Vagina (tissue), 2 donors: ENCODE measurements at places on chromosomes 4 and X. TPM values are rescaled to one million over a fixed set of nuclear protein-coding genes. Genes with fewer than 3 reads are reported as not detected.

The SPATA4 gene
- total RNA-seq = not detected

The ADH7 gene
- total RNA-seq = 11.8 TPM

The VSIG4 gene
- total RNA-seq = 57.0 TPM

The CORIN gene
- 5.4 TPM for total RNA-seq

The BRS3 gene
- not detected for total RNA-seq

The PLK4 gene
- 6.6 TPM for total RNA-seq

The GLRA2 gene
- total RNA-seq = not detected

The CFAP99 gene
- not detected for total RNA-seq

DNA sequence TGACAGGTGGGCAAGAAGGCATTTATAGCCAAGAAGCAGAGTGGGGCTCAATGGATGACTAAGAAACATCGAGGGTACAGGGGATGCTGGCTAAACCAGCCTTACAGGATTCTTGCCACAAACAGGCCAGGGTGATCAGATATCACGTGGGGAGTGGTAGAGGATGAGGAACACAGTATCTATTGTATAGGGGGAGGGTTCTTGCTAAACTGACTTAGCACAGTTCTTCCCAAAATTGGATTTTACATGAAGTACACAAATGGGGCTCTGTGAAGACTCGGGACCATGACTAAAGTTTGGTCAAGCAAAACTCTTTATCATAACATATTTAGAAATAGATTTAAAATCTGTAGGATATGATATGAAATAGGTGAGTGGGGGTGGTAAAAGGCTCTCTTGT is 144.0 kb upstream of the ATOH1 start:
- no peak for DNase-seq

DNA sequence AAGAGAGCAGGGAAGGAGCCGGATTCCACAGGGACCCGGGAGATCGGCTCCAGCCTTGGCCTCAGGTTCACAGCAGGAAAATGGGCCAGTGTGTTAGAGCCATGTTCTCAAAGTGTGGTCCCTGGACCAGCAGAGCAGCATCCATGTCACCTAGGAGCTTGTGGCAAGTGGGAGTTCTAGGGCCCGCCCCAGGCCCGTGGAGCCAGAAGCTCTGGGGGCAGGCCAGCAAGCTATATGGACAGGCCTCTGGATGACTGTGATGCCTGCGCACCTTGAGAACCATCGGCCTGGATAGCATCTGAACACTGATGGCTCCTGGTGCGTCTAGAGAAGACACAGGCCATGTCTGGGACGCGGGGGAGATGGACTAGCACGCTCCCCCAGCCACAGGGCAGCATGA is 33.7 kb downstream of the SH3TC1 start:
- no peak for DNase-seq

DNA sequence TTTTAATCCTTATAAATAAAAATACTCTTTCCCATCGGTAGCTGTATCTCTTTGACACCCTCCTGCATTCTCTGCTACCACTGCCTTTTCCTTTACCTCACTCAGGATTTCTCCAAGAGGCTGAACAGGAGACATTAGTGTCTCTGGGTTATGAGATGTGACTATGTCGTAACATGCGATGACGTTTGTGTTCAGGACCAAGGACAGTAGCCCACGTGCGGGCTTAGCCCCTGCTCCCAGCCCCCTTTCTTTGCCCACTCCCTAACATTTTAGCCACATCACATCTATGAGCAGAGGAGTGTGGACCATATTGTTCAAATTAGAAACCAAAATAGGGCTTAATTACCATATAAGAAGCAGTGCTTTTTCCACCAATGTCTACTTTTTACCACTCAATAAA is 369.3 kb downstream of the FBXW7 start:
- DNase-seq = no peak

- DNase-seq = no peak
Measured at GRCh38 chr4:23878912-23879732, 10.7 kb downstream of the PPARGC1A start.

DNA sequence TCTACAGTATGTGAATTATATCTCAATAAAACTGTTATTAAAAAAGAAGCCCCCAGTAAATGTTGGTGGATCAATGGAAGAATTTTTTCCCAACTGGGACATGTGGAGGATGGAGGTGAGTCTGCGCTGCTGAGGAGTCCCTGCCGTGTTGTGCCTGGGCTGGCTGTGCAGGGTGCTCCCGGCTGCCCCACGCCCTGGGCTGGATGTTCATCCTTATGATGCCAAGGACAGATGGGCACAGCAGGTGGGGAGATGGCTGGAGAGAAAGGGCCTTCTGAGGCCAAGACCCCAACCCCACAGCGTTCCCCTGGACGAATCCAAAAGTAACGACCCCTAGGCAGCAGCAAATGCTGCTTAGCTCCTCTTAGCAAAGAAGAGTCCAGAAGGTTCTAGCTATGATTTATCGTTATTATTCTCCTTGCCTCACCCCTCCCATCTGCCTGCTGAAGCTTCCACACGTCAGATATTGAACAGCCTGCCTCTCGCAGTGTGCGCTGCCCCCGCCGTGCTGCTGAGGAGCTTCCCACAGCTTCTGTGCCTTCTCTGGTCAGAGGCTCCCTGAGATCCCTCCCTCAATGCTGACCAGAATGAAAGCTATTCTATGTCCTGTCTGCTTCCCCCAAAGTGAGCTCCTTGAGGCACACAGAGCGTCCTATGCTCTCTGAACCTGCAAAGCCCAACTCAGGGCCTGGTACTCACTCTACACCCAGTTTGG is 26.5 kb downstream of the HMX1 start:
- no peak for DNase-seq

DNA sequence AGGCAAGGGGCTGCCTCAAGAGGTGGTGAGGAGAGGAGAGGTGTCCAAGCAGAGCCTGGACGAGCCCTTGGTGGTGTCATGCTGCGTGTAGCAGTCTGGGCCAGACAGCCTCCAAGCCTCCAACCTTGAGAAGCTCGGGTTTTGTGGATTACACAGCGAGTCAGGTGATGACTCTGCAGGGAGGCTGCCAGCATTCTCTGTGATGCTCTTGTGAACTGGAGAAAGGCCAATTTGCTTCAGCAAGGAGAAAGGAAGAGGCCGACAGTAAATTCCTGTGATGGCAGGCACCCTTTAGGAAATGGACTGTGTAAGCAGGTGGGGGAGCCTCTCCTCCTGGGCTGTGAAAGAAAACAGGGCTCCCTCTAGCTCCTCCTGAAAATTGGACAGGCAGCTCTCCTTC is 36.0 kb upstream of the CD99L2 start:
- DNase-seq = no peak

- DNase-seq = no peak
Measured at GRCh38 chr4:157713342-157713741, 459.5 kb downstream of the GASK1B start.

DNA sequence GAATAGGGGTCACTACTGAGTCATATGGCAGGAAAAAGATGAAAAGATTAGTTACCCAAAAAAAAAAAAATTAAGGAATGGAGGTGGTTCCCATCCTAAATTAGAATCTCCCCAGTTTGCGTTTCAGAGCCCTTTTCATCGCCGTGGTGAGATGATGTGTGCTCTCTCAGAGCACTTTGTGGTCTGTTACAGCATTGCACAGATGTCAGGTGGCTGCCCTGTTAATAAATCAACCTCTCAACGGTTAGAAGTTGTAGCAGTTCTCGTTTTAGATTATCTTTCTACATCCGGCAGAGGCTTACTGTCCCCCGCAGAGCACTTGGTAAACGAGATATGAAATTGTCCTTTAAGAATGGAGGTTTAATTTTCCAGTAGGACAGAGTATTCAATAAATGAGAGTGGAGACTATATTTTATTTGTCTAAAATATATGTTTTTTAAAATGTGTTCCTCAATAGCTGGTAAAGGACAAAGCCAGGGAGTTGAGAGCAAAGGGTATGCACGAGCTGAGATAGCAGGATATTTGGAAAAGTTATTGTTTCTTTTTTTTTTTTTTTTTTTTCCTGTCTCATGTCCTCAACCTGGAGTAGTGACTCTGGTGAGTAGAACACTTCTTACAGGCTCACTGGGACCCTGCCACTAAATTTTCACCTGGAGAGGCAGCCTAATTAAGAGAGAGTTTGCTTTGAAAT is 26.9 kb downstream of the AFF1 start:
- no peak for DNase-seq

- DNase-seq = no peak
Measured at GRCh38 chr4:41069257-41069656, 145.1 kb downstream of the APBB2 start.

DNA sequence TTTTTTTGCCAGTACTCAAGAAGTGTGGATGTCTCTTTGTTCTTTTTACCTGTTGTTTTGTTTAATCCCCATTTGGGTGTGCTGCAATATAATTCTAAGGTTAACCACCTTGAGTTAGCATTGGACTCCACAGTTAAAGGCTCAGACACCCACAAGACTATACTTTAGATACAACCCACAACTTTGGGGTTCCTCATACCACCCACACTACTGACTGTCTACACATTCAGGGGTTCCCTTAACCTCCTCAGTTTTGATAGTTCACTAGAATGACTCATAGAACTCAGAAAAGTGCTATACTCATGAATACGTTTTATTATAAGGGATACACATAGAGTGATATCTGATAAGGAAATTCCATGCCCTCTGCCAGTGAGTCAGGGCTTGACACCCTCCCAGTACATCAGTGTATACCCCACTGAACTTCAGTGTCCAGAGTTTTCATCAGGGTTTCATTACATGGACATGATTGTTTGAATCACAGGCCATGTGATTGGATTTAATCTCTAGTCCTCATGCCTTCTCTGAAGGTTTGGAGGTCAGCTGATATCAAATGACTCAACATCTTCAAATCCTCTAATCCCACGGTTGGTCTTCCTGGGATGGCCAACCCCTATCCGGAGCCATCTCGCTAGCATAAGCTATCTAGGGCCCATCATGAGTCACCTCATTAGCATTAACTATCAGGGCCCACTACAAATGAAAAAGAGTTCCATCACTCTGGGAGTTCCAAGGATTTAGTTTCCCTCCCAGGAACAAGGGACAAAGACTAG is 357.7 kb upstream of the EMCN start:
- no peak for DNase-seq

- DNase-seq = no peak
Measured at GRCh38 chr4:108783665-108784463, 21.0 kb upstream of the ETNPPL start.

GRCh38 chr4:74632634-74633033 is 161.7 kb downstream of the BTC start:
- no peak for DNase-seq

DNA sequence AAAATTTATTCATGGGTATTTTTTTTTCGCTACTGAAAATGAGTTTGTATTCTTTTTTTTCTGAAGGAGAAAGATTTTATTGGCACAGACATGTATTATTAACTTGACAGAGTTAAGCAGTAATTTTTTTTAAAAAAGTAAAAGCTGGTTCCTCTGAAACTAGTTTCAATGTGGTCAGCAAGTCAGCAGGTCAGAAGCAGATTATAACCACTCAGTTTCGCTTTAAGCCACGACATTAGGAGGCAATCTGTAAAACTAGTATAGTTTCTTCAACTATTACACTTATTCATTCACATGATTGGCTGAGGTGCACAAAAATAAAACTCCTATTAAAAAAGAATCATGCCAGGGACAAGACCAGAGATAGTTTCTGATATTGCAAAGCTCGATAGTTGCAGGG is 714.2 kb upstream of the PCDH7 start:
- DNase-seq = no peak

GRCh38 chrX:134794692-134795091 is 136.4 kb upstream of the PLAC1 start:
- no peak for DNase-seq

GRCh38 chrX:135977611-135978010 is 3.8 kb upstream of the MMGT1 start:
- no peak for DNase-seq

- no peak for DNase-seq
Measured at GRCh38 chrX:102846544-102847236, 90.4 kb upstream of the RAB40AL start.

DNA sequence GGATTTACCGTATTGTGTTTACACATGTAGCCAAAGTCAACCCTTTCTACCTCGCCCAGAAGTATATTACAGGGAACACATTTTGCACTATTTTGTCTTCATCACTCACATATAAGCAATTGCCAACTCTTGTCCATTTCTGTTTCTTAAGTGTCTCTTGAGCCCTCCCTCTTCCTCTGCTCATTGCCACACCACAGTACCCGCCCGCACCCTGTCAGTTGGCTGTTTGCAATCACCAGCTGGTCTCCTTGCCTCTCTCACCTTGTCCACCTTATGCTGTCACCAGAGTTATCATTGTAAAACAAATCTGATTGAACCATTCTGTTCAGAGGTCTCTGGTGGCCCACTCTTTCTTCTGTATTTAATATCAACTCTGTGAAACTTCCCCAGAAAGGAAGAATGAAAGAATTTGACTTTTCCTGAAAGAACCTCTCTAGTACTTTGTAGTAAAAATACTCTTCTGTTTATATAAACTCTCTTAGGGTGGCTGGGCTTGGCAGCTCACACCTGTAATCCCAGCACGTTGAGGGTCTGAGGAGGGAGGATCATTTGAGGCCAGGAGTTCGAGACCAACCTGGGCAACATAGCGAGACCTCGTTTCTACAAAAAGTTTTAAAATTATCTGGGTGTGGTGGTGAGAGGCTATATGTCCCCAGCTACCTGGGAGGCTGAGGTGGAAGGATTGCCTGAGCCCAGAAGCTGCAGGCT is 50.2 kb downstream of the ING2 start:
- DNase-seq = no peak

DNA sequence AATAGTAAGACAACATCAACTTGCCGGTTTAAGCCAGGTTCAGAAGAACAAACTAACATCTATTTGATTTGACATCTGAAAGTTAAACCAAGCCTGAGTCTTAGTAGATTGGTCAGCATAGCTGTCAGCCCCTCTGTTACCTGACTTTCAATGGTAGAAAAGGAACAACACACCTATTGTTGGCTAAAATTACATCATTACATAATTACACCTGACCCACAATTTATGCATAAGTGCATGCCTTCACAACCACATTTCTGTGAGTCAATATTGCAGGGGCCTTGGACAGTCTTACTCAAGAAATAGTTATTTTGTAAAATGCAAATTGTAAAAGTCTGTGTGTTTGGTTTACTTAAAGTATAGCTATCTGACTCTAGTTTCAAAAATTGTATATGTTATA is 36.2 kb downstream of the EGFL6 start:
- no peak for DNase-seq

GRCh38 chrX:21838937-21839333 is 482 bp upstream of the MBTPS2 start:
- no peak for DNase-seq

- no peak for DNase-seq
Measured at GRCh38 chr4:79688691-79689090, 280.7 kb upstream of the GK2 start.

- no peak for DNase-seq
Measured at GRCh38 chr4:156420623-156421022, 467.0 kb upstream of the CTSO start.

DNA sequence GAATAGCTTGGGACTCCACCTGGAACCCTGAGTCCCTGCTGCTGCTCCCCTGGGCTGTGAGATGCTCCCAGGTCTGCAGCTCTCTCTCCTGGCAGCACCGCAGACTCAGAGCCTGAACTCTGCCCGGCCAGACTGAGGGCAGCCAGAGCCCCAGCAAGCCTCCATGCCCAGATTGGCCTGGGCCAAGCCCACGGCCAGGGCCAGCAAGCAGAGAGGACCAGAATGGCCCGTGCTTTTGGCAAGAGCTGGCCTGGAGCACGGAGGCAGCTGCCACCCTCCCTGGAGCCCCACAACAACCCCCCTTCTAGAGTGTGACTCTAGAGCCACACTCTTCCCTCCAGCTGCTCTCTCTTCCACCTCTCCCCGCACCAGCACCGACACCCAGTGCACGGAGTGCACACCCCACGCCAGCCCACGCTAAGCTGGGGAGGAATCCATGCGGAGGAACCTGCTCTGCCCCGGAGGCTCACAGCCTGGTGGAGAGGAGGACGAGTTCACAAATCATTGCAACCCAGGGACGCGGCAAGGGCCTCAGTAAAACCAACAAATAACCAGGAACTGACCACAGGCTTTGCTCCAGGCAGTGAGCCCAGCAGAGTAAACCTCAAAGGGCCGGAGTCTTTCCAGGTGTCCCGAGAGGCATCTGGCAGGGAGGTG is 110.3 kb downstream of the HMX1 start:
- DNase-seq = no peak
